ENCODE measurements at places on chromosomes 2 and 18. TPM values are rescaled to one million over a fixed set of nuclear protein-coding genes. Genes with fewer than 3 reads are reported as not detected.

DNA sequence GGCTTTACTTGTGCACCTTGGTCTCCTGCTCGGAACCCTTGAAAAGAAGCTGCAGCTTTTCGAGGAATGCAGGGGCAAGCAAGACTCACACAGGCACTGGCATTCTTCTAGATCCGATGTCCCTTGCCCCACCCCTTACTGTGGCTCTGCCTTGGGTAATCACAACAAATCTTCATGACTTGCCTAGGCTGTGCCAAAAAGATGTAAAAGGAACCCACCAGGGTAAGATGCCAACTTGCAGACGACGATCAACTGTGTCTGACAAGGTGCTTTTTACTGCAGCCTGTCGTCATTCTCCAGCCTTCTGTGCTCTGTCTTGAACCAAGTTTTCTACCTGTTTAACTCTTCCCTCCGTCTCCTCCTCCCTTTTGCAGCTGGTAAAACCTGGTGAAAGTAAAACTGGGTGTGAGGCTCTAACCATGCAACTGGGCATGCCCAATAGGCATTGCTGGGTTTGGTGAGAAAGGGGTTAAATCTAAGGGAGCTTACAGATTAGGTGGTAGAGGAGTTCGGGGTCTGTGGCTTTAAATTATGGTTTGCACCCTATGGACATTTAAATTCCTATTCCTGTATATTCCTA lies 909 bp upstream of the NRXN1 start:
- DNase-seq = no peak

DNA sequence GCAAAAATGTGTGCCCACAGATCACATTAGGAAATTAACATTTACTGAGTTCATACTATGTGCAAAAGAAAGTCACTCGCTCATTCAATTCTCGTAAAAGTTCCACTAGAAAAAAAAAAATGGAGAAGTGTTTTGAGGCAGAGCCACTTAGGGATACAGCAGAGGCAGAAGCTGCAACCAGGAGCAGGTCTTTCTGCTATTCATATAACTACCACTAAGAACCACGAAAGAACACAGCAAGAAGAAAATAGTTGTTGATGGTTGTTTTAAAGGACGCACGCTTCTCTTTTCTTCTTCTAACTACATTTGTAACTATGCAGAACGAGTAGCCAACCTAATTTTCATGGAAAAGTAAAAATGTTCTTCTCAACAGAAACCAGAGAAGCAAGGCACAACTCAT lies 45.0 kb downstream of the ROCK2 start:
- no peak for DNase-seq

DNA sequence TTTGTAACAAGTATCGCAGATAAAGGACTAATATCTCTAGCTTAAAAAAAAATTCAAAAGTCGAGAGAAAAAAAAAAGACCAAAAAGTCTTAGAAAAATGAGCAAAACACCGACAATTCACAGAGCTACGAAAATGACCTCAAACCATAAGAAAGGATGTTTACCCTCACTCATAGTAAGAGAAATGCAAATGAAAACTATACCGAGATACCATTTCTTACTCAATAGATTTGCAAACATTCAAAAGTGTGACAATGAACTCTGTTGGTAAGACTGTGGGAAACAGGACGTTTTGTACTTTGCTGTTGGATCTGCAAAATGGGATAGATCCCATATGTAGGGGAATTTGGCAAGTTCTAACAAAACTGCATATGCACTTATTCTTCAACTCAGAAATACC lies 39.9 kb upstream of the LDAH start:
- no peak for DNase-seq

DNA sequence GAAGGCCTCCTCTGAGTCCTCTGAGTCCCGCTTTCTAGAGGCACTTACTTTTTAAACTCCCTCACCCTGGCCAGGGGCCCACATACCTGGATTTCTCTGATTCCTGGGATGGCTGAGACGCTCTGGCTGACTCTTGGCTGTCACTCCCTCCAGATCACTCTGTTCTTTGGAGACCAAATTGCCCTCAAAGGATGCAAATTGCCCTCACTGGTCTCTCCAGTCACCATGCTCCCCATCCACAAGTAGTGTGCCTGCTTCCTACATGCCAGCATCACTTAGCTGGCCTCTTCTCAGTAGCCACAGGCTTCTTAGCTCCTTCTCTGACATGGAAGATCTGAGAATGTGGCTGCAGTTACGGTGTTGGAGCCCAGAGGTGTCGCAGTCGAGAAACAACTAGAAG lies 41.3 kb upstream of the CCDC68 start:
- no peak for DNase-seq

DNA sequence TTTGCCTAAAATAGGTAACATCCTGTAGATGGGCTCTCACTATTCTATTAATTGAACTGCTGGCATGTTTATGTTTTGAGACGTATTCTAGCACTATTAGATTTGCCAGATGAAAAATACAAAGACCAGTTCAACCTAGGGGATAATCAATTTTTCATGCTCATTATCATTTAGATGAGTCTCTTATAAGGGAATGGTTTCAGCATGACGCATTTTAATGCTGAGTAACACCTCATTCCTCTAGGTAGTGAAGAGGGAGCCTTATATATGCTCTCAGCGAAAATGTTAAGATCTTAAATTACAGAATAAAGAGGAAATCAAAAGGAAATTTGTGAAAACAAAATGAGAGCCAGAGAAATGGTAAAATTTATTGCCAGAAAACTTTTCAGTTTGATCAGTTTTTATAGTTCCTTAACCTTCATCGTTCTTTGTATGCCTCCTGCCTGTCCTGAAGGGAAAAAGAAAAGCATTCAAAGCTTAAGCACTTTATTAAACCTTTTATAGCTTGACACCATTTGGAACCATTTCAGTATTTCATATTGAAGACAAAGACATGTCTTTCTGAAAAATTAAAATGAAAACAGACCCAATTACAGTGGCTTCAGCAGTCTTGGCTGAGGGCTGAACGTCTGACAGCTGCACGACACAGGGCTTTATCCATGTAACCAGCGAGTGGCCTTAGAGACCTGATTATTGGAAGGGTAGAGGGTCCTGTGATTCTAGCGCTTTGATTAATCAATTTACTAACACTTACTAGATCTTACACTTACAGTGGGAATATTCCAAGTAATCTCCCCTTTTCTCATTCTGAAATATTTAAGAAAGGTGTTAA lies 112.8 kb downstream of the ADCYAP1 start:
- DNase-seq = no peak

GRCh38 chr2:39093218-39093898 lies 27.5 kb downstream of the SOS1 start:
- no peak for DNase-seq

DNA sequence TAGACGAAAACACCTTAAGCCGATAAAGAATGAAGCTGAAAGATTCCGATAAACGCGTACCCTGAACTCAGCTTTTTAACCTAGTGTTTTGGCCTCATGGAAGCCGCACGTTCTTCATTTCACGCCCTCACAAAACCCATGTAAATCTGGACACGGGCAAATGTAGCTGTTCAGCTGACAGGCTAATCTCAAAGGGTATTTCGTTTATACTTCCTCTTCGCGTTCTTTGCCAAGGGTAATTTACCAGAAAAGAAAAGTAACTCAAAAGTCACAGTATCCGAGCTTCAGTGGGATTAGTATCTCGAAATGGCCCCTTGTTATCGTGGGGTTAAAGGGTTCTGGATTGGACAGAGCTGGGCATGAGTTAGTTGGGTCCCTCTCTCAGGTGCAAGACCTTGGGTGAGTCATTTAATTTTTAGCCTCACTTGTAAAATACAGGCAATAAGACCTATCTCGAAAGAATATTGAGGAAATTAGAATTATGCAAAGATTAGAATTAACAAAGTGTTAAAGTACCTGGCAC lies 22.0 kb upstream of the STPG4 start:
- DNase-seq = no peak

DNA sequence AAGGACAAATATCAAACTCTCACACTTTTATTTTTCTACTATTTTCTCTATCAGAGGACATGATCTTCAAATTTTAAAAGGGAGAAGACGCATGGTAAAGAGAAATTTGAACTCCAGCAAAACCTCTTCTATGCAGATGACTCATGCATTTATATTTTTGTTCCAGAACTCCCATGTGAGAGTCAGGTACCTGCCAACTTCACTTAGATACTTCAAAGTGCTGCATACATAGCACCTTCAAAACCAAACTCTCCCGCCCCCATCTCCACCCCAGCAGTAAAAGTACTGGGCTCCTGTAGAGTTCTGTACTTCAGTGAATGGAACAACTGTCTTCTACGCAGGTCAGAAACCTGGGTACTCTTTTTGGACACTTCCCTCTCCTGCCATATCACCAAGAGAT lies 398.3 kb downstream of the TGIF1 start:
- DNase-seq = no peak

GRCh38 chr2:57979158-57979557 lies 67.4 kb upstream of the VRK2 start:
- DNase-seq = no peak

- no peak for DNase-seq
These were observed 115.0 kb downstream of the EN1 start for GRCh38 chr2:118732432-118732831.

DNA sequence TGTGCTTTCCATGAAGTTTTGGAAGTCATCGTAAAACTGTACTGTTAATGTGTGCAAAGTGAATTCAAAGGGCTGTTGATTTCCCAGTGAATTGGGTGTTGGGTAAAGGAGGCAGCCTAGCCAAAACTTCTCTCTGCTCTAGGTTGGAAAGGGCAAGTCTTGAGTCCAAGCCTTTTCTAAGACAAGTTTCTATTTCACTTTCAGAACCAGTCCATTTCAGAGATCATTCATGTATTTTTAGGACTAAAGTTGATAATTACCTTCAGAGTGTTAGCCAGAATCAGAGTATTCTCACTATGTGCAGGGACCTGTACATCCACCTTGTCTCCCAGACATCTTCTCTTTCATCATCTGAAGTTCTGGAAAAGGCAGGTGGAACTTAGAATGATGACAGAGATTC lies 636.1 kb upstream of the KLHL29 start:
- DNase-seq = no peak

- DNase-seq = peak; percentile 28
These were observed 225.3 kb upstream of the THUMPD2 start for GRCh38 chr2:40004336-40004735.

DNA sequence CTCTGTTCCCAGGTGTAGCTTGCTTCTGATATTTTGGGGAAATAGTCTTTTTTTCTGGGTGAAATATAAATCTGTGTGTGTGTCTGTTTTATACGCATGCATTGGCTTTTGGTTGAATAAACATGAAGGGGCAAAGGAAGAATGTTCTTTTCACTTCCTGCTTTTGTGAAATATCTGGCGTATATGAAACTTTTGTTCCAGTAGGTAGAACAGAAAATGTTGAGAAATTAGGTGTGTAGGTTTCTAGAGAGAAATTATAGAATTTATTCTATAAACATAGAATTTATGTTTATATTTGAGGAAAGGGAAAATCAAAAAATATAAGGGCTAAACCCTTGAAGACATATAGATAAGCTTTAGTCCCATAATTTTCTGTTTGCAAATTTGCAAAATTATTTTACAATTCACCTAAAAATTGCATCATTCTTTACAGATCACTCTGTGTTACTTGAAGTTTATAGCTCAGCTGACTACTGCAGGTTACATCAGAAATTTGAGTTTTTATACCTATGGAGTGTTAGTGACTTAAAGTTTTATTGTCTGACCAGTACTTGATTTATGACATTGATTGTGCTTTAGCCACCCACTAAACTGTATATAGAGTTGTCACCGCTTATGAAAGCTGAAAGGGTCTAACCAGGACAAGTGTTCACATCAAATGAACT lies 116.1 kb downstream of the FAM117B start:
- no peak for DNase-seq

DNA sequence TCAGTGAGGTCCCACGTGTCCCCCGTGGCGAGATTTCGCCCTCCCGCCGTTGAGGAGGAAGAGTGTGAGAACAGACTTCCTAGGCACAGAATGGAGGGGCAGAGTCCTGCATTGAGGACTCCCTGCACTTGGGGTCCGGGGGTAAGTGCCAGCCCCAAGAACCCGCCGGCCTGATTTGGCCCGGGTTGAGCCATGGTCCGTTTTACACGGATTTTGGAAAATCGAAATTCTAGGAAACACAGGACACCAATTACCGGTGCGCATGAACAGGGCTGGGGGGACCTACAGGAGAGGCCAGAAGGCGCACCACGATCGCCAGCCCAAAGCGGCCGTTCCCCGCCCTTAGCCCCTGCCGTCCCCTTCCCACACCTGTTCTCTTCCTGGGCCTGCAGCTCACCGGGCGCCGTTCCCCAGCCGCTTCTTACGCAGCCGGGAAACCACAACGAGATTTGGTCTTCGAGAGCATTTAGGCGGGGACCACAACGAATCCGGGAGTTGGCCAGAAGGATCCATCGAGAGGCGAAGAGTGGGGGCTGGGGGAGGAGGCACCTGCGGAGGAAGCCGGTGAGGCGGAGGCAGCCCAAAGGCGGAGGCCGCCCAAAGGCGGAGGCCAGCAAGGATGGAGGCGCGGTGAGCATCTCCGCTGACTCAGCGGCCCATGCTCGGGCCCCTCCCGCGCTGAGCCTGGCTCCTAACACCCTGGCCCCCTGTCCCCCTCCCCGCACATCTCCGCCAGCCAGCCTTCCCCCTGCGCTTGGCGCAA lies 464 bp upstream of the TLX2 start:
- DNase-seq = peak; percentile 11

GRCh38 chr2:59250307-59250677 lies 1009.2 kb upstream of the FANCL start:
- DNase-seq = no peak

DNA sequence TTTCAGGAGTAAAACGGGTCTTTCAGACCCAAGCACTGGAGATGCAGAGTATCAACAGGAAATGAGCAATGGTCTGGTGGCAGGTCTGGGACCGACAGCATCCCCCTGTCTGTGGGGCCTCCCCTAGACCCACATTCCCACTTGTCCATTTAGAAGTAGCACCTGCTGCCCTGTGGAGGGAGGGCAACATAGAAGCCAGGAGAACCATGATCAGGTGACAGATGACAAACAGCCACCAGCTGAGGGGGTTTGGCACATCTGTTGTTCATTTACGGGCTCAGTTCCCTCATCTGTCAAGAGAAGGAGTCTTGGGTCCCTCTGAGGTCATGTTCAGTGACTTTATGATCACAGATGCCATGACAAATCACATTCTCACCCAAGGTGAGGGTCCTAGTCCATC lies 77.9 kb upstream of the SLC66A3 start:
- DNase-seq = no peak

DNA sequence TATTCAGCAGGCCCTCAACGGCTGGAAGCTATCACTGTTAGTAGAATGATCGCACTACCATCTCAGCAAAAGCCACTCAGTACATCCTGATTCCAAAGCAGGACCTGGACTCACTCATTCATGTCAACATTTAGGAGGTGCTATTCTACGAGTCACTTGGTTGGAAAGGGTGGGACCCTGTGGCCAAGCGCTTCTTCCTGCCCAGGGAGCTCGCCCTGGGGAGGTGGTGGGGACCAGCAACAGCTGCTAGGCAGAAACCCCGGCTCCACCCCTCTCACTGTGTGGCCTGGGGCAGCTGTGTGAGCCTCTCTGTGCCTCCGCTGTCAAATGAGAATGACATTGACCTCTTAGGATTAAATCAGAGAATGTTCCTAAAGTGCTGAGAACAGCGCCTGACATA lies 231.4 kb downstream of the EIPR1 start:
- DNase-seq = no peak

- no peak for DNase-seq
These were observed 32.4 kb downstream of the NDUFAF7 start for GRCh38 chr2:37263839-37264238.

GRCh38 chr2:216274194-216274840 lies 98.0 kb downstream of the MARCHF4 start:
- no peak for DNase-seq

KCNG2 gene
- polyA plus RNA-seq = not detected

POTEI gene
- polyA plus RNA-seq = not detected

CMPK2 gene
- polyA plus RNA-seq = 2.8 TPM

NT5C1B gene
- not detected for polyA plus RNA-seq

MATN3 gene
- 2.3 TPM for polyA plus RNA-seq

TFCP2L1 gene
- 44.4 TPM for polyA plus RNA-seq

TPO gene
- not detected for polyA plus RNA-seq
